ENCODE measurements at places on chromosomes 1 and 21.
A peak's percentile ranks its signal among the peaks of the same experiment; 100 is the strongest.

DNA sequence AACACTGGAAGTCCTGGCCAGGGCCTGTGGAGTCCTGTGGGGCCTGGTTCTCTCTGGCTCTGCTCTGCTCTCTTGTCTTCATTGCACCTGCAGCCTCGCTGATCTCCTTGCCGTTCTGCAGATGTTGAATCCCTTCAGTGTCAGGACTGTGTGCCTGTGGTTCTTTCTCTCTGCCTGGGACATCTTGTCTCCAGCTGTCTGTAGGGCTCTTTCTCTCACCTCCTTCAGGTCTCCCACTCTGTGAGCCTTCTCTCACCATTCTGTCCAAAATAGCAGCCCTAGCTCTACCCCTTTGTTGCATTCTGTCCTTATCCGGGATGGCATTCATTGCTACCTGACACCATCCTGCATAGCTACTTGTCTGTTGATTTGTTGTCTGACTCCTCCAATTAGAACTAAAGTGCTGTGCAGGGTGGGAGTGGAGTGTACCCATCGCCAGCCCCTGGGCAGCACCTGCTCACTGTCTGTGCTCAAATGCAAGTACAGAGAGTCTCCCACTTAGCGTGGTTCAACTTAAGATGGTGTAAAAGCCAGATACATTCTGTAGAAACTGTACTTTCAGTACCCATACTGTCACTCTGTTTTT lies 8.9 kb downstream of the PGBD2 start:
- no peak for DNase-seq

DNA sequence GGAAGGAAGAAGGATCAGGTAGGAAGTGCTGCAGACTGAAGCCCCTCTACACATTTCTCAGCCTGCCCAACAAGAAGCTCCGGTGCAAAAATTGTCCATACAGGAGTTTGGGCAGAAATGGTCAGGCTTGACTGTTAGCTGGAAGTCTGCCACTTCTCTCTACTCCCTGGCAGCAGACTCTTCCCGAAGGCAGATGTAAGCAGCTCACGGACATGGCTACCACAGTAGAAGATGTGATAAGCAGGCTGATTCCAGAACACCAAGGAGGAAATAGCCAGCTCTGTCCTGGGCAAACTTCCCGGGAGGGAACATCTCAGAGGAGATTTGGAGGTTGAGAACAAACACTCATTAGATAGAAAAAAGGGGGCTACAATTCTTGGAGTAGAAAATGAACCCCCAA lies 52.6 kb downstream of the TRABD2B start:
- DNase-seq, result no peak

- DNase-seq, result no peak
Observed at GRCh38 chr1:180816132-180816531, 96.6 kb upstream of the KIAA1614 start.

- DNase-seq, result no peak
Observed at GRCh38 chr1:17719874-17720273, 35.3 kb upstream of the ACTL8 start.

- DNase-seq, result no peak
Observed at GRCh38 chr1:5887349-5887970, 104.8 kb downstream of the NPHP4 start.

DNA sequence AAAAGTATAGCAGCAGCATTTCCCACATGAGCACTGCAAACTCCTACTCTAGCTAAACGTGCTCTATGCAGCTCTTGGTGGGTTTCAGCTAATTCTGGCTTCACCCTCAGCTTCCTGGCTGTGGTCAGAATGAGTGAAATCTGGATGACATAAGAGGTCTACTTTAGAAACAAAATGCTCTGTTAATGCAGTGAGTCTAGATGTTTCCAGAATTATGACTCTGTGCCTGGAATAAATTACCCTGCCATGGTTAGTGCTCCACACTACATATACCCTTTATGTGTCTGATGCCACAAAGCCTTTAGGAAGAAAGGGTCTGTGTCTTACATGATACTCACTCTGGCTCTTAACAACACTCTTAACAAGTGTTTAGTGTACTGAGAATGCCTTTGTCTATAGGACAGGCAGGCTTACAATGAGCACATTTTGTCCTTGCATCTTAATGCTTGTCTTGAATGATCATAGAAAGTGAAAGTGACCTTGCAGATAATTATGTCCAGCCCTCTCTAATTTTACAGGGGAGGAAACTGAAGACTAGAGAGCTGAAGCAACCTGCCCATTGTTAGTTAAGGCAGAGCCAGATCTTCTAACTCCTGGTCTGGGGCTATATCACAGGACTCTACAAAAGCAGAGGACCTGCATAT lies 9.2 kb downstream of the S100A10 start:
- no peak for DNase-seq

- no peak for DNase-seq
Observed at GRCh38 chr1:210819266-210819665, 314.7 kb downstream of the KCNH1 start.

- DNase-seq, result no peak
Observed at GRCh38 chr1:83500987-83501591, 497.8 kb downstream of the TTLL7 start.

DNA sequence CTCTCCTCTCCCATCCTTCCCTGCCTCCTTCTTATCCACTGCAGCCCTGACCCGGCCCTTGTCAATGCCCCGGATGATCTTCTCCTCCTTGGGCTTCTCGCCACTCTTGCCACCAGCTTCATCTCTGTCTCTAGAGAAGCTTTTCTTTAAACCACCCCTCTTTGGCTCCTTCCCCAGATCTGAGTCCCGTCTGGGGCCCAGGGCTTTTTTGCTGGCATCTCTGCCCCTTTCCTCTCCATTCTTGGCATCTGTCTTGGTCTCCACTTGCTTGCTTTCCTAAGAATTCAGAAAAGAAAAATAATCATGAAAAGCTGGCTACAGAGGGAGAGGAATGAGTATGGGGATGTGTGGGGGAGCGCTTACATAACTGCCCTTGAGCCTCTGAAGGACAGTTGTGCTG lies 11.8 kb downstream of the SHISA4 start:
- DNase-seq, result no peak

DNA sequence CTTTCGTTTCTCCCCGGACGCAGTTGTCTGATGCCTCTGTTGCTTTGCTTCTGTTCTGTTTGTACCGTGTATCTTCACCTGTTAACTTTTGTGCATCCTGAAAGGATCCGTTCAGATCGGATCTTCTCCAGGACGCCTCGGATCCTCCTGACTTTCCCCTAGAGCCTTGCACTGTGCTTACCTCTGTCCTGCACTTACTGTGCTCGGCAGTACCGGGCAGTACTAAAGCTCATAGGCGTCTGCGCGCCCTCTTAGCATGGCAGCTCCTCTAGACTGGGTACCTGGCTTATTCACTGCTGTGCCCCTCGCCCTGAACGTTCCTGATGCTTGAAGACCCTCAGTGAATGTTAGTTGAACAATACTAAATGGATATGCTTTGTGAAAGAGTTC lies 934 bp downstream of the SCP2 start:
- DNase-seq, result no peak

DNA sequence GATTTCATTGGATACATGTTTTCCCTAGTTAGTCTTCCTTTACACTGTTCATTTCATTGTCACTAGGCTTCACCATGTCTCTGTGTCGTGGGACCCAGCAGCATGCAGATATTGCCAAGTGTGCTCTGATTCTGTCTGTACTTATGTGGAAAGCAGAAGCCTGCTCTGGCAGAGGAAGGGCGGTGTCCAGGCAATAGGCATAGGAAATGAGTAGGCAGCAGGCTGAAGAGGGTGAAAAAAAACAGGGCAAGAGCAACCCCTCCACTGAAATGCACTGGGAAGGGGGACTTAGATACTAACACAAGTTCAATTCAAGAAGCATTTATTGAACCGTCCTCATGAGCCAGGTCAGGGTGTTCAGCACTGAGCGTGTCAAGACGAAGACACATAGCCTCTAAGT lies 85.2 kb upstream of the VAV3 start:
- no peak for DNase-seq

GRCh38 chr1:23539698-23540266 lies 8.7 kb upstream of the E2F2 start:
- peak; percentile 85 for DNase-seq

DNA sequence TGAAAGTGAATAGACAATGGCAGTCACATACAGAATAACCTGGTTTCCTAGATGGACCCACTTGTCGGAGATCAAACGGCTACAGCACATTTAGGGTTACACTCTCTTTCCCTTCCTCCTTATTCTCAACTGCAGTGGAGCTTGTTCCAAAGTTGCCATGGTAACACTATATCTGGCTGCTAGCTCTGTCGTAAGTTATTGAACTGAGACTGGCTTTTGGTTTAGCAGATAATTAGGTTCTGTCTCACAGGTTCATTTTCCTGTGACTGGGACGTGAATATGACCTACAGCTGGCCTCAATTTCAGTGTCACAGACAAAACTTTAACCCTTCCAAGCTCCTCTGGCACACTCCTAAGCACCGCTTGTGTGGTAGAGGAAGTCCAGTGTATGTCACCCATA lies 875.8 kb downstream of the USP25 start:
- DNase-seq, result no peak

DNA sequence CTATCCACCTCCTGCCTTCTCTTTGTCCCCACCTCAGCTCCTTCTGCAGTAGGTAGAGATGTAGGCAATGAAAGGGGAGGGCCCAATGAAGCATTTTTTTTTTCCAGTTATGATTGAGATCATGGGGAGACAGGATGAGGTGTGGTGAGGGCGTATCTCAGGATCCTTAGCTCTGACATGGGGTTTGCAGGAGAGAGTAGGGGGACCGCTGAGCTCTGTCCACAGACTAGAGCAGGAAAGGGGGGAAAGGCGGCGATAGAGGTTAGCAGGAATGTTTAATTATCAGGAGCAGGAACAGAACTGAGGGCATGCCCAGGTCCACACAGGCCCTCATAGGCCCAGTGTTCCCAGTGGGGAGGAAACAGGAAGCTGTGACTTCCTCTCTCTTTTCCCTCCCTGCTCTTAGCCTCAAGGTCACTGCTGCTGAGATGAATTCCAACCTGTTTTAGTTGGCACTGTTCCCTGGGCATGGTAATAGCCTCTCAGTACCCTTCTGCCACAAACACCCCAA lies 901 bp upstream of the RXFP4 start:
- DNase-seq, result no peak

GRCh38 chr1:198545156-198545555 lies 4.7 kb upstream of the ATP6V1G3 start:
- no peak for DNase-seq

DNA sequence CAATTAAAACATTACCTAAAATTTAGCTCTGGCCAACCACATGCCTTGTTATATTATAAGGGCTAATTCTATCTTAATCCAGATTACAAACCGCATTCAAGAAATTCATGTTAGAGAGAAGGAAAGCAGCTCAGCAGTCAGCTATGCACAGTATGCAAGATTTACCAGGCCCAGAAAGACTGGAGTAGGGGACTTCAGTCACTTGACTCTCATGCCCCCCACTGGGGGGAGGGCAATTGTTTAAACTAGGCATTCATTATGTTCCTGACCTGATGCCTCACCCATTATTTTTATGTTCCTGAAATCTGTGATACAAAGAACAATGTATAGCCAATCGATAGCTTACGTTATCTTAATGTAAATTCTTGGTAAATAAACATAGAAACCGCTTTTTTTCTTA lies 96.9 kb downstream of the ZNF644 start:
- no peak for DNase-seq

DNA sequence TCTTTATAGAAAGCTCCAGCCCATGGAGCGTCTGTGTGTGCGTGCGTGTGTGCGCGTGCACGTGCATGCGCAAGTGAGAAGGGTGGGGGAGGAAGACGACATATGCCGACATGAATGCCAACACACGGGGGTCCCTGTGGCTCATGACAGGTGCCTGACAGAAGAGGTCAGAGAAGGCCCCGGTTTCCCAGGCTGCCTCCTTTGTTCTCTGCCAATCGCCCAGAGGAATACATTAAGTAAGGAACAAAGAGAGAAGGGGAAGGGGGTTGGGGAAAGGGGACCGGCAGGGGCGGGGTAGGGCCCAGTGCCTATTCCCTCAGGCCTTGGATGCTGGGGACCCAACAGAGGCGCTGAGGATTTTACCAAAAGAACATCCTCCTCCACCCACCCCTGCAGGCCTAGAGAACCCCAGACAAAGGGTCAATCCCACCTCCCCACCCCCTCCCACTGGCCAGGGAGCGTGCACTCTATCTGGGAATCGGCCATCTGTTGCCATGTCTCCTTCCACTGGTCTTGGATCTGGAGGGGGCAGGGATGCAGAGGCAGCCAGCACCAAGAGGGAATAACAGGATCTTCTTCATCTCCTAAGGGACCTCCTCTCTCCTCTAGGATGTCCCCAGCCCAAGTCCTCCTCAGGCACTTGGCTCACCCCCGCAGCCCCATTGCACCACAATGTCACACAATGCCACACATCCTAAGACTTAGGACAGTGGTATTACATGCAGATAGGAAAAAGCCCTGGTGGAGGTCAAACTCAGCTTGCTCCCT lies 39.4 kb downstream of the PIK3C2B start:
- DNase-seq, result no peak

DNA sequence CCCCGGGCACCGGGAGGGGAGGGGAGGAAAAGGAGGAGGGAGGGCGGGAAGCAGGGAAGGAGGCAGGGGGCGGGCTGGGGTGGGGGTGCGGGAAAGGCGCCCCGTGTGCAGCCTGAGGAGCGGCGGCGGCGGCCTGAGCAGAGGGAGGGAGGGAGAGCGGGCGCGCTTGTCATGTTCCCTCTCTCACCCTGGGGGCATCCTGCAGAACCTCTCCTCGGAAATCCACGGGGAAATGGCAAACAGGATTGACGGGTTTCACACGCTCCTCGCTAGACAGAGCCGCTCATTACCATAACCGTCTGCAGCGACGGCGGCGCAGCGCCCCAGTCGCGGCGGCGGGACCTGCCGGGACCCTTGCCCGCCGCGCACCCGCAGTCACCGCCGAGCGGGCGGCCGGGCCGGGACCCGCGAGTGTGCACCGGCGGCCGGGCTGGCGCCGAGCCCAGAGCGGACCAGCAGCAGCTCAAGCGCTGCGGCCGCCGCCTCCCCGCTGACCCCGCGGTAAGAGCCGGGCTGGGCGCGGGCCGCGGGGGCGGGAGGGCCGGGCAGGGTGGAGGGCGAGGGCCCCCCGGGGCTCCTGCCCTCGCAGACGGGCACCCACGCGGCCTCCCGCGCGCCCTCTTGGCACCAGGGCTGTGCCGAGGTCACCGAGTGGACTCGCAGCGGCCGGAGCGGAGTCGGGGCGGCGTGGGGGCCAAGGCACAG lies at the start of gene SERTAD4:
SERTAD4 (plus strand) TSS at position 286 of the 705 bp plus-strand sequence. CDS start 5,165 bp downstream, outside the sequence.
- no peak for DNase-seq

DNA sequence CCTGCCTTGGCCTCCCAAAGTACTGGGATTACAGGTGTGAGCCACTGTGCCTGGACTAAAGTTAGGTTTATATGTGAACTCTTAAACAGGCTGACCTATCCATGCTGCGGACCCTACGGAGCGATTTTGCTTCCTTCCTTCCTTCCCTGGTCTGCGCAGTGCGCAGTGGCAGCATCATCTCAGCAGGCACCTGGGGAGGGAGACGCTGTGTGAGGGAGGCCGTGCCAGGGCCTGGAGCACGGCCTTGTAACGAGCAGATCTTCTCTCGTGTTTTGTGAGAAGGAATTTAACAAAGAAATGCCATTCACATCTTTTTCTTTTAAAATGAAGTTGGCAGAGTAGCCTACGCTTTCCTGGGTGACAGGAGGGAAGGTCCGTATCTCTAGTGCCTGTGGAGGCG lies 45.8 kb downstream of the PKNOX1 start:
- no peak for DNase-seq

- no peak for DNase-seq
Observed at GRCh38 chr1:81225789-81226602, 574.7 kb upstream of the ADGRL2 start.

- DNase-seq, result no peak
Observed at GRCh38 chr1:201634261-201634660, 95.3 kb downstream of the NAV1 start.
